ENCODE measurements at places on chromosomes 12 and 14.
A peak's percentile ranks its signal among the peaks of the same experiment; 100 is the strongest.

GRCh38 chr12:96249196-96250118 lies 55.3 kb downstream of the ELK3 start:
- DNase-seq: no peak

DNA sequence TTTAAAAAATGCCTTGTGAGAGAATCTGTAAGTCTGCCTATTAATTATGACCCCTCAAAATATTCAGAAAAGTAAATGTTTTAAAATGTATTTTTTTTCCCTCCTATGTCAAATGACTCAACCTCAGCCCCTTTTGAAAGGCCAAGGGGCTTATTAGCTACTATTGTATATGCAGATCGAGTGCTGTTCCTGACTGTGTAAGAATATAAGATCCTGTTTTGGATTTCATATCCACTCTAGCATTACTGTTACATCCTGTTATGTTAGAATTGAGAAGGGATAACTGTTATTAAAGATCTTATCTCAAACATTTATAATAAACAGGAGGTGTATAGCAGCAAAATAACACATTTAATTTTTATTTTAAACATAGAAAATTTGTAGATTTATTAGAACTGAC lies 46.6 kb upstream of the TPH2 start:
- no peak for DNase-seq

GRCh38 chr12:68805592-68806120 lies 2.3 kb upstream of the MDM2 start:
- DNase-seq: no peak

GRCh38 chr14:102229071-102229738 lies 75.8 kb downstream of the MOK start:
- DNase-seq: no peak

DNA sequence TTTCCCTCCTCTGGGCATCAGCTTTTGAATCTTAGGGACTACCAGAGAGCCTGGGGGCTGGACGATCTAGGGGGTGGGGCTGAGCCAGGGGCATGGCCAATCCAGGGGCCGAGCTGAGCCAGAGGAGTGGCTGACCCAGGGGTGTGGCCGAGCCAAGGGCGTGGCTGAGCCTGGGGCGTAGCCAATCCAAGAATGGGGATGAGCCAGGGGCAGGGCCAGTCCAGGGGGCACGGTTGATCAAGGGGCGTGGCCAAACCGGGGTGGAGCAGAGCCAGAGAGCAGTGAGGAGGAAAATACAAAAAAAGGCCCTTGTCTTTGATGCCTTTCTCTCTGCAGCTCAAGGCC lies 219.3 kb upstream of the NOS1 start:
- DNase-seq: no peak

- no peak for DNase-seq
Measured at GRCh38 chr14:29102266-29102665, 335.7 kb downstream of the FOXG1 start.

- no peak for DNase-seq
Measured at GRCh38 chr14:97705976-97706375, 908.8 kb downstream of the VRK1 start.

DNA sequence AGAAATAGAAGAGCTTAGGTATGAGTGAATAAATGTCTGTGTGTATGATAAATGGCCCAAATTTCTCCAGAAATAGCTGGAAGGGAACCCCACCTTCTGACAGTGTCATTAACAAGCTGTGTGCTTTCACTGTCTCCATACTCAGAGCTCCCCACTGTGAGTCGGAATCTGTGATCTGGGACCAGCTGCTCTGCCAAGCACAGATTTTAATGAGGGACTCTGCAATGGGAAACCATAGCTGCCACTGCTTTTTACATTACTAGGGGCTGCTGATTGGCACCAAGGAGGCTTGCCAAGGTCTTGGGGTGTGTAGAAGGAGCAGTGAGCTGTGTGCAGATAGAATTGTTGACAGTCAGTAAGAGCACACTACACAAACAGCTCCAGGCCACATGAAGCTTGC lies 244.2 kb upstream of the CCDC196 start:
- DNase-seq: no peak

- DNase-seq: no peak
Measured at GRCh38 chr12:15220451-15220850, 766 bp downstream of the RERG start.

DNA sequence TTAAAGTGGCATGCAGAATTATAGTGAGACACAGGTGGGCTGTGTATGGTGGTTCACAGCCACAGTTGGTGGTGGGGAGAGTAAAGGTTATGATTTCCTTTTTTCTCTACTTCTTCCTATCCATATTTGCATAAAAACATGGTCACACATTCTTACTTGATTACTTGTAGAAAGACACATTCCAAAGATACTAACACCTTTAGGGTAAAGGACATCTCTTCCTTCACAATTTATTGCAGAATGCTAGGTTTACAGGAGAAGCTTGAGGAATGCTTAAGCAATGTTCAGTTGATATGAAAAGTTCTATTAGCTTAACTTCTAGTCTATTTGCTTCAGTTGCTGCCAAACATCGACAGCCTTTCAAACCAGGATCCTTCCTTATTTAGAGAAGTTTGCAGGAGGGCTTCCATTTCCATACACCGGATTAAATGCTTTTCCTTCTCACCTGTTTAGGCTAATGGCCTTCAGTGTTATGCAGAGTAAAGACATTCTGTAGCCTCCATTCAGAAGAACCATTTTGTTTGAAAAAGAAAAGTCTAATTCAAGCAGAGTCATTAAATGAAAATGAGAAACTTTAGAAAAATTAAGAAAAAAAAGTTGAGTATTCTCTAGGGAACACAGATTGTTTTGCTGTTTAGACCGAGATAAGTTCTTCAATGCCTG lies 2.6 kb upstream of the PHC1 start:
- DNase-seq: no peak

- no peak for DNase-seq
Measured at GRCh38 chr14:56412468-56413434, 166.8 kb upstream of the TMEM260 start.

- no peak for DNase-seq
Measured at GRCh38 chr14:24607635-24608514, 1.6 kb downstream of the GZMH start.

DNA sequence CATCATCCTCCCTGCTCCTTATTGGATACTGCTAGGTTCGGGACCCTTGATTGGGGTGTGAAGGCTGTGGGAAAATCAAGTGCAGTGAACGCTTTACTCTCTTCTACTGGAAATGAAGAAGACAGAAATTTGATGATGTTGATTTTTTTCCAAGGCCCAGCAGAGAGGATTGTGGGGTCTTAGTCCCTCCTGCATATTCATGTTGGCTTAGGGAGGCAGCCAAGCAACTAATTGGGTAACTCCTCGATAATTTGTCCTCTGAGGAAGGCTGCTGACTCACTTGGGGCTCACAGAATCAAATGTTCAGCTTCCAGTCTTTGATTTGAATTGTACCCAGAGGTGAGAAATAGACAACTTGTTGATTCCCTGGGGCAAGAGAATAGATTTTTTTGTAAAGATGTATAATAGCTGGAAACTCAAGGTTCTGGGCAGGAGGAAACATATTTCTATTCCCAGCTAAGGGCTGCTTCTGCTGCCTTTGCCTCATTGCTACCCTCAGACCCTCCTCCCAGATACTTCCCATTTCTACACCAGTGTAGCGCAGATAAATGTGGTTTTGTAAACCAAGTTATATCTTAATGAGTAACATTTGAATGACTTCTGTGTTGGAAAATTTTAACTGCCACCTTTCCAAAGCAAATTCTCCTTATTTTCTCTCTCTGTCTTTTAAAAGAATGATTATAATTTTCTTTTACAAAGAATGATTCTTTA lies 21.7 kb downstream of the NEUROD4 start:
- DNase-seq: no peak

DNA sequence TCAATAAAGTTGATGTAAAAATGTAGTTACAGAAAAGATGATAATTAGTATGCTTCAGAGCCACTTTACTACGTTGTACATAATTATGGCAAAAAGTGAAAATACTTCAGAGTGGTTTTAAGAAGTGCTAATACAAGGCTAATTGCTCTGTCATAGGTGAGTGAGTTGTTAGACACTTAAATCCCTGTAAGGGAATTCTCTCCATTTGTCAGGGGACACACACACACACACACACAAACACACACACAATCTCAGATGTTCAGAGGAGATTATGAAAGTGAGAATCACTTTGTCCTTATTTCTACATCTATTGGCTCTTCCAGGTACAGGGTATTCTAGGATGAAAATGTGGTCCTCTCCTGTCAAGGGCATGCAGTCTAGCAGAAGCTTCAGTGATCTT lies 208.3 kb upstream of the PELI2 start:
- DNase-seq: no peak

DNA sequence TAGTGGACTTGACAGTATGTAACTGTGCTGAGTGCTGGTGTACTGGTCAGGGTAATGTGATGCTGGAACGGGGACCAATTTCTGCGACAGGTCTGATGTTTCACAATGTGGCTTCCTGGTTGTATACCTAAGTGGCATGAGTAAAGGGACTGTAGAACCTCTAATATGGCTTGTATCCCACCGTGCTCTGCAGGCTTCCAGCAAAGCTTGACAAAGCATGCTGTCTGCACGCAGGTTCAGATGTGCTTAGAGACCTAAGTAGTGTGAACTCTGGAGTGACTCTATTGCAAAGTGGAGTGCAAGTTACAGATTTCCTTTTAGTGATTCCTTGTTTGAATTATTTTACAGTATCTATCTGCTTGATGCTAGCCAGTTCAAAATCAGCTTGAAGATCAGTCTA lies 415.8 kb upstream of the NOVA1 start:
- DNase-seq: no peak

GRCh38 chr12:75838309-75838708 lies 193.3 kb downstream of the PHLDA1 start:
- DNase-seq: no peak

- DNase-seq: peak; percentile 95
Measured at GRCh38 chr14:104639885-104640548, 35.4 kb upstream of the TMEM179 start.

- DNase-seq: no peak
Measured at GRCh38 chr12:4943067-4943937, 33.6 kb downstream of the KCNA1 start.

- DNase-seq: no peak
Measured at GRCh38 chr12:94287245-94287628, 138.9 kb downstream of the PLXNC1 start.

DNA sequence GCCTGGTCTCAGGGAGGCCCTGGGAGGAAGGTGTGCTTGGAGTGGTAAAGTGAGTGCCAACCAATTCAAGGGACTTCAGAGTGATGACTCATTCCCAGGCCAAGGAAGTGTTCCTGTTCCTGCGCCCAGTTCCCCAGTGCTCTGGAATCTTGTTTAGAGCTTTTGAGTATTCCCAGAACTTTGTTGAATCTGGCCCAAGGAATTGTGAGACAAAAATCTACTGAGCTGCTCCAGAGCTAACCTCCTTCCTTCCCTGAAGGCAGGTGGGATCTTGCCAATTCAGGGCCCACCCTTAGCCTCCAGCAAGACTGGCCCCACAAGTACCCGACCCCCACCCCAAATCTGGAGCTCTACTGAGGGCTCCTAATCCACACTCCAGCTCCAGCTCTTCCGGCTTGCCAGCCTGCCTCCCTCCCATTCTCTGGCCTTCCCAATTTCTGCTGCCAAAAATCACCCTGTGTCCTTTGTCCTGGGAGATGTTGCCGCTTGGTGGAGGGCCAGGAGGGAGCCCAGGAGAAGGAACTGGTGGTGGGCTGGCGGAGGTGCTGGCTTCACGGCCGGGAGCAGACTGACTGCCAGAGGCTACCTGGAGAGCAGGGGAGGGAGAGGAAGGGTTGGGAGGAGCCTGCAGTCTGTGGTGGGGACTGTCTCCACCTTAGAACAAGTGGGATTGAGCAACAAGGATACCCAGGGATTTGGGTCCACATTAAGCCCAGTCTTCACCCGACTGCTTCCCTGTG lies 2.0 kb upstream of the ATN1 start:
- no peak for DNase-seq

DNA sequence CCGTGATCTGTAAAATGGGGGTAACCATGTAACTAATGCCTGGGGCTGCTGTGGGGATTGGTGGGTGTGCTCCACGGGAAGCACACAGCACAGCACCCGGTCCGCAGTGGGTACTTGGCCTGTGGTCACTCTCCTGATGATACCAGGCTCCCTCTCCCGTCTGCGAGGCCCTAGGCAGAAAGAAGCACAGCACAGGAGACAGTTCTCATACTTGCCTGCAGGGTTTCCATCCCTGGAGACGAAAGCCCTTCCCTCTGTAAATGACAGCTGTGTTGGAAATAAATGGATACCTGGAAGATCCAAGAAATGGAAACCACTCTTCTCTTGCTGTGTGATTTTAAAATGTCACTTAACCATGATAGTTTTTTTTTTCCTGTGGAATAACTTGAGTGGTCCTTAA lies 7.9 kb upstream of the PRMT8 start:
- DNase-seq: peak; percentile 19

- DNase-seq: no peak
Measured at GRCh38 chr12:123453165-123453564, 4.8 kb upstream of the SNRNP35 start.

GRCh38 chr12:22374508-22374907 lies 40.0 kb upstream of the ST8SIA1 start:
- DNase-seq: no peak

DNA sequence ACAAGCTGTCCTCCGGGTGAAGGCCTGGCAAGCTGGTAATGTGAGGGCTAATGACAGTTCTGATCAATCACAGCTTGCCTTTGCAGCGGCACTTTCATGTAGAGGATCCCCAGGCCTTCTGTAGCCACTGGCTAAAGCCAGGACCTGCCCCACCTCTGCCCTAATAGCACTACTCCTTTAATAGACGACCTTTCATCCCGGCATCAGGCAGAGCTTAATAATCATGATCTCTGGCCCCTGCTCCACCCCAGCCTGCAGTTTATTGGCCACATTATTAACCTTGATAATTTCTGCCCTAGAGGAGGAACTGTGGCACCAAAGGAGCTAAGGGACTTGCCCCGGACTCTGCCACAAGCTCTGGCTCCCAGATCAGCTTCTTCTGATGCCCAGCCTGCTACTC lies 142.3 kb upstream of the TBX3 start:
- no peak for DNase-seq

DNA sequence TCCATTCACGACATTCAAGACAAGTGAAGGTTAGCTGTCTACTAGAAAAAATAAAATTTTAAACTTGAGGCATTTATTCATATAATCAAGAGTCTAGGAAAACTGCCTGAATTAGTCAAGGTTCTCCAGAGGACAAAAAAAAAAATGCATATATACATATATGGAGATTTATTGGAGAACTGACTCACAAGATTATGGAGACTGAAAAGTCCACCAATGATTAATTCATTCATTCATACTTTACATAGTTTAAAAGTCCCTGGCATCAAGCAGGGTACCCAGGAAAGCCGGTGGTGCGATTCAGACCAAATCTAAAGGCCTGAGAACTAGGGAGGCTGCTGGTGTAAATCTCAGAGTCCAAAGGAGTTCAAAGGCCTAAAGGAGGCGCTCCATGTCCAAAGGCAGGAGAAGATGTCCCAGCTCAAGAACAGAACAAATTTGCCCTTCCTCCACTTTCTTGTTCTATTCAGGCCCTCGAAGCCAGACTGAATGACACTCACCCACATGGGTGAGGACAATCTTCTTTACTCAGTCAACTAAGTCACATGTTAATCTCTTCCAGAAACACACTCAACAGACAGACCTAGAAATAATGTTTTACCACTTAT lies 64.3 kb downstream of the ANKS1B start:
- DNase-seq: no peak
